ENCODE measurements at places on chromosomes 16 and 17. TPM values are rescaled to one million over a fixed set of nuclear protein-coding genes. Genes with fewer than 3 reads are reported as not detected.

DNA sequence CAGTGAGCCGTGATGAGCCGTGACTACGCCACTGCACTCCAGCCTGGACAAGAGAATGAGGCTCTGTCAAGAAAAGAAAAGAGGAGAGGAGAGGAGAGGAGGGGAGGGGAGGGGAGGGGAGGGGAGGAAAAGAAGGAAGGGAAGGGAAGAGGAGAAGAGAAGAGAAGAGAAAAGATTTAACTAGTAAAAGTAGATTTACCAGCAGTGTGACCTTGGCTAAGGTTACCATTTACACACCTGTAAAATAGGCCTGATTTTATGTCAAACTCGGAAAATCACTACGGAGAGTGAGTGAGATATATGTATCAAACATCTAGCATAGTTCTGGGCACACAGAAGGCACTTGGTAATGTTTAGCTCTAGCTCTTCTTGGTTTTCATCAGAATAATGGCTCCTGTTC, 109.2 kb downstream of the LYRM1 start:
- H3K36me3 ChIP-seq = no peaks in the 10 kb centered on the region
- H3K27me3 ChIP-seq = peaks cover 35% of the 10 kb centered on the region
- DNase-seq = no peak
- H3K4me3 ChIP-seq = no peak overlapping the region

The MVP gene
- total RNA-seq = 122 TPM

GRCh38 chr17:49567871-49568694, 7.6 kb upstream of the NXPH3 start:
- peak overlapping the region; percentile 70 for H3K4me3 ChIP-seq
- peak; percentile 95 for DNase-seq
- H3K27me3 ChIP-seq = peaks cover 35% of the 10 kb centered on the region
- H3K4me1 ChIP-seq = peaks cover 32% of the 10 kb centered on the region

GRCh38 chr16:12228602-12229499, 252.3 kb downstream of the SNX29 start:
- DNase-seq = peak; percentile 64
- peaks cover 3% of the 10 kb centered on the region for H3K4me1 ChIP-seq
- no peak overlapping the region for H3K4me3 ChIP-seq
- no peak overlapping the region for H3K27ac ChIP-seq
- no peaks in the 10 kb centered on the region for H3K36me3 ChIP-seq

DNA sequence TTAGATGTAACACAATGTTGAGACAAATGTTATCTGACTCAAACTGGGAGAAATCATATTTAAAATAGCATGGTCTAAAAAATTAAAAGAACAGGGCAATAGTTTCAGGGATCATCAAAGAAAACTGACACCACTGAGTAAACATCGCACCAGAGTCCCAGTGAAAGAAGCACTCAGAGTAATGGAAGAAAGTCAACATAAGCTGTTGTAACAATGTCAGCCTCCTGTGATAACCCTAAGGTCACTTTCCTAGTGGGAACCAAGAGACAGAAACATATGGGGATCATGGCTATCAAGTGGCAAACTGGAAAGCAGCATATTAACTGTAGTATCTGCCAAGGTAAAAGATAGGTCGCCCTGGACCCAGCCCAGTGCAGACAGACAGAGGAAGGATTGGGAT, 160.8 kb downstream of the CA10 start:
- DNase-seq = no peak
- no peaks in the 10 kb centered on the region for H3K36me3 ChIP-seq
- H3K4me3 ChIP-seq = no peak overlapping the region

DNA sequence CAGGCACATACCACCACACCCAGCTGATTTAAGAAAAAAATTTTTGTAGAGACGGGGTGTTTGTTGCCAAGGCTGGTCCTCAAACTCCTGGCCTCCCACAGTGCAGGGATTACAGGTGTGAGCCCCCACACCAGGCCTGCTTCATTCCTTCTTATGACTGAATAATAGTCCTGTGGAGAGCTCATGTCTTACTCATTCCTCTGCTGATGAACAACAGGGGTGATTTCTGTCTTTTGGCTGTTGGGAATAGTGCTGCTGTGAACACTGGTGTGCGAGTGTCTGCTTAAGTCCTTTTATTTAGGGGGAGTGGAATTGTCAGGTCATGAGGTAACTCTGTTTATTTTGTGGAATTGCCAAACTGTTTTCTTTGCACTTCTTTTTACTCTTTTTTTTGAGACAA, 2.7 kb upstream of the CTRB1 start:
- H3K36me3 ChIP-seq = no peaks in the 10 kb centered on the region
- H3K27ac ChIP-seq = no peak overlapping the region
- DNase-seq = no peak
- H3K4me1 ChIP-seq = peaks cover 4% of the 10 kb centered on the region
- H3K4me3 ChIP-seq = no peak overlapping the region

DNA sequence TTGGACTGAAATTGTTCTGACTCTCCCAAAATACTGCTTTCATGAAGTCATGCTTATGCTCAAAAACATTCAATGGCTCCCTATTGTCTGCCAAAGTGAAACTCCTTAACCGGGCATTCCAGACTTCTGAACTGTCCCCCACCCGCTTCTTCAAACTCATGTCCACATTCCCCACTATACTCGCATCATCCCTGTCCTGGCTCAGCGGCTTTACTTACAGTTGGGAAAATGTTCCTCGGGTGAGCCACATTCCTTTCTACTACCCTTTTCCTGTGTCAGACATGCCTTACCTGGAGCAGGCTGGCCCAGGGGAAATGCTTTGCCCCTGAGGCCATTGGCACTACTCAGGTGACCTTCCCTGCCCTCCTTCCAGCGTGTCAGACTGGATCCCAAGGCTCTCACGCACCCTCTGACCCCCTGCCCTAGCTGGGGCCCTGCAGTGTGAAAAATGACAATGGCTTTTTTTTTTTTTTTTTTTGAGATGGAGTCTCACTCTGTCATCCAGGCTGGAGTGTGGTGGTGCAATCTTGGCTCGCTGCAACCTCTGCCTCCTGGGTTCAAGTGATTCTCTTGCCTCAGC, 5.3 kb downstream of the CYGB start:
- peaks cover 25% of the 10 kb centered on the region for H3K27me3 ChIP-seq
- no peak overlapping the region for H3K27ac ChIP-seq
- H3K4me1 ChIP-seq = peaks cover 3% of the 10 kb centered on the region
- no peak for DNase-seq
- H3K36me3 ChIP-seq = no peaks in the 10 kb centered on the region

The CTU2 gene
- total RNA-seq = 69.9 TPM

The KRT36 gene
- not detected for total RNA-seq

DNA sequence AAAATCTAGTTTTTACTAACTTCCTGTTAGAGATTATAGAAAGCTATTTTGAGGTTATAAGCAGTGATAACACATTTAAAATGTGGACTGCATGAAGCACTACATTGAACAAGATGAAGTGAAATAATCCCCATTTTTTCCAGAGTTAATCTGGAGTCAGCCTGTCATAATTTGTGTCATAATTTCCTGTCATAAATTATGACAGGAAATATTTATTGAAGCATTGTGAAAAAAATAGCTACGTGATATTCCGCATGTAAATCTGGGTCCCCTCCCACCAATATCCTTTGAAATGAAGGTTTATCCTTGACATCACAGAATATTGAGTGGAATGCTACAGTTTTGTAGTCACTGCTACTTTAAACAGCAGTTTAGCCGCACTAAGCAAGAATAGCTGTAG, 40.1 kb downstream of the OMG start:
- DNase-seq = no peak
- H3K27ac ChIP-seq = no peak overlapping the region
- no peaks in the 10 kb centered on the region for H3K4me1 ChIP-seq

DNA sequence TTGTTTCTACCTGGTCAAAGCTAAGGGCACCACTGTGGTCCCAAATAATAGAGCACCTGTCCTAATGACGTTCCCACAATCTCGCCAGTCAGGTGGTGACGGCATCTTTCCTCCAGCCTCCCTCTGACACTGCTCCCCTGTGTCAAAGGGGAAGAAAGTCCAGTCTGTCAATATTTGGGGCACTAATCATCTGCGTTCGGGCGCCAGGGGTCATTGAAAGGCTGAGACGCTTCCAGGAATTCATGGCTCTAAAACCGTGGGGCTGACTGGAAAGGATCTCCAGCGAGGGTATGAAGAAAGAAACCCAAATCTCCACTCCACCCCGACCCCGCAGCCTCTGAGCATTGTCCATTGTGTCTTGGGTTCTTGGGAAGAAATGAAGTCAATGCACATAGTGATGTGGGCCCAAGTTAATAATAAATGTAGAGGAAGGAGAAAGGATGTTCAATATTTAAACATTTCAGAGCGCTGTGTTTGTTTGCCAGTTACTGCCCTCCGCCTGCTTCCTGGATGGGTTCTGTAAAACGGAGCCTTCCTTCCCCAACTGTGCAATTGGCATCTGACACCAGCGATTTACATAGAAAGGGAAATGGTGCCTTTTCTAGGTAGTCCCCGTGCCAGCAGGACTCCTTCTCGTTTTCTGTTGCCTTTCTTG, 103.2 kb downstream of the SOCS1 start:
- no peaks in the 10 kb centered on the region for H3K27me3 ChIP-seq
- H3K4me1 ChIP-seq = peaks cover 36% of the 10 kb centered on the region
- H3K4me3 ChIP-seq = no peak overlapping the region
- peak overlapping the region; percentile 64 for H3K27ac ChIP-seq
- no peak for DNase-seq
- peaks cover 26% of the 10 kb centered on the region for H3K36me3 ChIP-seq

DNA sequence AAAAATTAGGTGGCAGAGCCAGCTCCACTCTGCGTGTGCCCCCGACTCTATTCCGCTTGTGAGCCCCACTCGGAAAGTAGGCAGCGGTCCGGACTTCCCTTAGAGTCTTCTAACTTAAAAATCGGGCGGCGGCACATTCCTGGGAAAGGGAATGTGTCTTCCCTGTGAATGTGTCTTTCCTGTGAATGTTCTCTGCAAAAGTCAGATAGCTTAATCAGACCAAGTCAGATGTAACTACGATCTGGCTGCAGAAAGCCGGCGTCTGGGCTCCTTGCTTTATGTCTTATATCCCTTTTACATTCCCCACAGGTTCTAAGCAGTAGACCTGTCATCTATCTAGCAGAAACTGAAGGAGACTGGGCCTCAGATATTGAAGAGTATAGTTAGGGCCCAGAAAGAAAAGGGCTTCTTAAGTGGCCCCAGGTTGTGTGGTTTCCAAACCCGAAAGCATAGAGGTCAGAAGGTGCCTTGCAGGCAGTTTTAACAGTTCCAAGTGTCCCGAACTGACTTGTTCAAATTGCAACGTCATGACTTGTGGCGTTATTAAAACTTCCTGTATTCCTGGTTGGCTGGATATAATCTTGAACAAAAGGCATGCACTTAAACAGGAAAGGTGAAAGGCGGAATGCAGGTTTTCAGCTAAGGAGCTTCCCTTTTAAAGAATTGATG, 601 bp downstream of the PHKB start:
- DNase-seq = peak; percentile 73
- peaks cover 13% of the 10 kb centered on the region for H3K36me3 ChIP-seq
- no peaks in the 10 kb centered on the region for H3K27me3 ChIP-seq

- no peaks in the 10 kb centered on the region for H3K27me3 ChIP-seq
- H3K4me3 ChIP-seq = no peak overlapping the region
- peaks cover 11% of the 10 kb centered on the region for H3K4me1 ChIP-seq
- H3K36me3 ChIP-seq = peaks cover 4% of the 10 kb centered on the region
Measured at GRCh38 chr17:18966831-18967624, 15.1 kb downstream of the SLC5A10 start.

DNA sequence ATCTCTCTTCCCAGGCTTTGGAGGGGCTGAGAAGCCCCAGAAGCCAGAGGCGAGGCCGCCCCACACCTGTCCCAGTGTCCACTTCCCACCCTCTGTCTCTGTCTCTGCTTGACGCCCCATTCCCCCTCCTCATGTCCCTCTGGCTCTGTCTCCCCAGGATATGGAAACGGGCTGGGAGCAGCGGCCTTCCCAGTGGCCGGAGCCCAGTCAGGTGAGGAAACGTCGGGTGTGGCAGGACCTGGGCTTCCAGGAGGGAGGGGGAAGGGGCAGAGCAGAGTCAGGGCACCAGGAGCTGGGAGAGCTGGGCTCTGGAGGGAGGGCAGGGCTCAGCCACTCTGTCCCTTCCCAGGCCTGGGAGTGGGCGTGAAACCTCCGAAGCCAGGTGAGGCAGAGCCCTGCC, 10.6 kb upstream of the PKMYT1 start:
- peaks cover 3% of the 10 kb centered on the region for H3K27me3 ChIP-seq
- no peak for DNase-seq
- H3K4me3 ChIP-seq = no peak overlapping the region
- H3K27ac ChIP-seq = no peak overlapping the region
- H3K36me3 ChIP-seq = no peaks in the 10 kb centered on the region
- no peaks in the 10 kb centered on the region for H3K4me1 ChIP-seq

- peaks cover 4% of the 10 kb centered on the region for H3K36me3 ChIP-seq
- H3K4me1 ChIP-seq = no peaks in the 10 kb centered on the region
- H3K27me3 ChIP-seq = no peaks in the 10 kb centered on the region
- no peak overlapping the region for H3K27ac ChIP-seq
- DNase-seq = no peak
- no peak overlapping the region for H3K4me3 ChIP-seq
Measured at GRCh38 chr16:54110016-54110981, 176.3 kb downstream of the IRX3 start.

- no peaks in the 10 kb centered on the region for H3K27me3 ChIP-seq
- H3K36me3 ChIP-seq = peaks cover 1% of the 10 kb centered on the region
- DNase-seq = no peak
Measured at GRCh38 chr17:73000832-73001231, 91.7 kb downstream of the SLC39A11 start.

- H3K36me3 ChIP-seq = no peaks in the 10 kb centered on the region
- peaks cover 5% of the 10 kb centered on the region for H3K27me3 ChIP-seq
- peak; percentile 72 for DNase-seq
- peaks cover 3% of the 10 kb centered on the region for H3K4me1 ChIP-seq
Measured at GRCh38 chr16:55703003-55704001, 47.5 kb downstream of the SLC6A2 start.

- H3K27me3 ChIP-seq = peaks cover 51% of the 10 kb centered on the region
- no peak overlapping the region for H3K4me3 ChIP-seq
- no peaks in the 10 kb centered on the region for H3K4me1 ChIP-seq
- peak; percentile 51 for DNase-seq
- H3K36me3 ChIP-seq = no peaks in the 10 kb centered on the region
Measured at GRCh38 chr16:75264999-75265910, 13.8 kb upstream of the BCAR1 start.

GRCh38 chr16:88769617-88770460, 15.2 kb downstream of the PIEZO1 start:
- H3K27me3 ChIP-seq = no peaks in the 10 kb centered on the region
- H3K36me3 ChIP-seq = peaks cover 2% of the 10 kb centered on the region
- peak; percentile 67 for DNase-seq
- H3K4me3 ChIP-seq = no peak overlapping the region
- peaks cover 10% of the 10 kb centered on the region for H3K4me1 ChIP-seq

The PEMT gene
- total RNA-seq = 45.5 TPM

Data from activated CD4-positive, alpha-beta T cell treated with anti-CD3 and anti-CD28 coated beads, Interleukin-2, amount 10 ng/mL, durations not matched to agents 24 days and 14 days (primary cell).